ENCODE measurements at places on chromosomes 6 and 20. TPM values are rescaled to one million over a fixed set of nuclear protein-coding genes. Genes with fewer than 3 reads are reported as not detected.

Gene STXBP5
- total RNA-seq, result 12.0 TPM

Gene KHDC1
- total RNA-seq, result 4.1 TPM

Gene SUPT3H
- total RNA-seq, result 5.6 TPM

Gene MCHR2
- total RNA-seq, result not detected

Gene PROKR2
- total RNA-seq, result not detected

Gene CFAP61
- total RNA-seq, result 0.34 TPM

Gene PSORS1C1
- total RNA-seq, result 3.7 TPM

All from A549 treated with ZK216348 at 1 μM for 4 hours (cell line).